ENCODE measurements at places on chromosomes 13 and 19. TPM values are rescaled to one million over a fixed set of nuclear protein-coding genes. Genes with fewer than 3 reads are reported as not detected.

The MZT1 gene
- 5.1 TPM for total RNA-seq

The METTL21C gene
- total RNA-seq = not detected

The ZNF57 gene
- 0.82 TPM for total RNA-seq

The ZNF415 gene
- total RNA-seq = 1.2 TPM

The MVB12A gene
- 10.7 TPM for total RNA-seq

The SPRED3 gene
- total RNA-seq = 1.7 TPM

The FGF14 gene
- not detected for total RNA-seq

The DIRAS1 gene
- total RNA-seq = not detected

- H3K27ac ChIP-seq = no peak overlapping the region
- no peak overlapping the region for H3K4me3 ChIP-seq
- H3K4me1 ChIP-seq = peaks cover 7% of the 10 kb centered on the region
- peaks cover 3% of the 10 kb centered on the region for H3K27me3 ChIP-seq
These were observed 631.3 kb downstream of the EFNB2 start for GRCh38 chr13:105904034-105904742.

- H3K27ac ChIP-seq = no peak overlapping the region
- no peaks in the 10 kb centered on the region for H3K36me3 ChIP-seq
- DNase-seq = no peak
- no peaks in the 10 kb centered on the region for H3K27me3 ChIP-seq
- H3K4me1 ChIP-seq = no peaks in the 10 kb centered on the region
- H3K4me3 ChIP-seq = no peak overlapping the region
These were observed 219.9 kb upstream of the IRS2 start for GRCh38 chr13:110006304-110006703.

DNA sequence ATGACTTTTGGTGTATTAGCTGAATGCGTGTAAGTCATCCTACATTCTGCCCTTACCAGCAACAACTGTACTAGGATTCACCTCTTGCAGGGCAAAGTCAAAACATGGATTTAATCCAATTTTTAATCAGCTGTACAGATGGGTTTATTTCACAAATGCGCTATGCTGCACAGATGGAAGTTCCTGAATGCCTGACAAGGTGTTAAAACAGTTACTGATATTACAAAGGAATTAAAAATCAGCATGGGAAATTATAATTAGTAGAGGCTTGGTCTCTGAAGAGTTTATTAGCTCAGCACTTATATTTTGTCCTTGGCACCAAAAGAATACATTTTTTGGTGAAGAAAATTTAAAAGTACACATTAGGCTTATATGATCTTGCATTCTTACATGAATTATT, 448.9 kb downstream of the PCDH9 start:
- no peaks in the 10 kb centered on the region for H3K4me1 ChIP-seq
- DNase-seq = no peak
- H3K36me3 ChIP-seq = no peaks in the 10 kb centered on the region

GRCh38 chr13:66974174-66974573, 256.0 kb downstream of the PCDH9 start:
- no peaks in the 10 kb centered on the region for H3K36me3 ChIP-seq
- no peaks in the 10 kb centered on the region for H3K27me3 ChIP-seq
- no peak overlapping the region for H3K27ac ChIP-seq
- DNase-seq = no peak
- H3K4me3 ChIP-seq = no peak overlapping the region
- no peaks in the 10 kb centered on the region for H3K4me1 ChIP-seq

GRCh38 chr19:2902590-2903218, 2.0 kb downstream of the ZNF57 start:
- no peak for DNase-seq
- H3K4me3 ChIP-seq = no peak overlapping the region
- H3K4me1 ChIP-seq = peaks cover 20% of the 10 kb centered on the region
- H3K36me3 ChIP-seq = no peaks in the 10 kb centered on the region
- H3K27me3 ChIP-seq = no peaks in the 10 kb centered on the region

DNA sequence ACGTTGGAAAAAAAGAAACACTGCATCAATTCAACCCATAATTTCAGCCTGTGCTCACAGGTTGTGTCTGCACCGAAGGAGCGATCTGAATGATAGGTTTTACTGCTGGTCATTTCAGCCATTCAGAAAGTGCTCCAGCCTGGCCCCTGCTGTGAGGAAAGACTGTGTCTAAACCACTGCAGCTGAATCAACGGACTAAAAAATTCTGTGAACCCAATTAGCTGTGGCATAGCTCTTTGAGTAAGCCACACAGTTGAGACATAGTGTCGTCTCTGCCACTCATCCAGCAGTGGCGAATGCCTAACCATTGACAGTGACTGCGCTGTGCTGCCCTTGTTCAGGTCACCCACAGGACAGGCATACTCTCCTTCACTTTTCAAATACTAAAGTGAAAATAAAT, 179.8 kb downstream of the COG6 start:
- peaks cover 3% of the 10 kb centered on the region for H3K27me3 ChIP-seq
- DNase-seq = no peak
- H3K4me1 ChIP-seq = no peaks in the 10 kb centered on the region

DNA sequence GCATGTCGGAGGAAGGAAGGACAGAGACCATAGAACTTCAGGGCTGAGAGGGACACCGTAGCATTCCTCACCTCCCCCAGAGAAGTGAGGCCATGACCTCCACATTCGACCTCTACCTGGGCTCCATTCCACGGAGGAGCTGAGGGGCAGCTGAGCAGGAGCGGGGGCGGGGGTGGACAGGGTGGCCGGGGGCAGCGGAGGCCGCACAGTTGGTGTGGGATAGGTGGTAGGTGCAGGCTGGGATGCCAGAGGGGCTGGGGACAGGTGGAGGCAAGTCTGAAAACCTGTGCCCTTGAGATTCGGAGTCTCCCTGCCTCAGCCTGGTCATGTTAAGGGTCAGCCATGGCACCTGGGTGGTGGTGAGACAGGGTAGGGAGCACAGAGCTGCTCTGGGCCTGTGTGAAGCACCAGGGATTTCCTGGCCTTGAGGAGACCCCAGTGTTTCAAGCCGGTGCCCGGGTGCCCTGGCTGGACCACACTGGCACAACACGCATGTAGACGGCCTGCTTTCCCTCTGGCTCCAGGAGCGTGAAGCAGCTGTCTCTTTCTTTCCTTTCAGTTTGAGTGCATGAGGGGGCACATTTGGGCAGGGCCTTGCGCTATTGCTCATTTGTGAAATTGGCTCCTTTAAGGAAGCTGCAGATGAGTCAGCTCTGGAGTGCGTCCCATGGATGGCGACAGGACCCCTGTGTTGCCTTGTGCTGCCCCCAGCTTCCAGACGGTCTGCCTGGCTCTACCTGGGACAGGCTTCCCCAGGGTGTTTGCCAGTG, 51.8 kb downstream of the TSSK6 start:
- peak overlapping the region; percentile 88 for H3K27ac ChIP-seq
- DNase-seq = no peak
- no peak overlapping the region for H3K4me3 ChIP-seq
- peaks cover 52% of the 10 kb centered on the region for H3K36me3 ChIP-seq

DNA sequence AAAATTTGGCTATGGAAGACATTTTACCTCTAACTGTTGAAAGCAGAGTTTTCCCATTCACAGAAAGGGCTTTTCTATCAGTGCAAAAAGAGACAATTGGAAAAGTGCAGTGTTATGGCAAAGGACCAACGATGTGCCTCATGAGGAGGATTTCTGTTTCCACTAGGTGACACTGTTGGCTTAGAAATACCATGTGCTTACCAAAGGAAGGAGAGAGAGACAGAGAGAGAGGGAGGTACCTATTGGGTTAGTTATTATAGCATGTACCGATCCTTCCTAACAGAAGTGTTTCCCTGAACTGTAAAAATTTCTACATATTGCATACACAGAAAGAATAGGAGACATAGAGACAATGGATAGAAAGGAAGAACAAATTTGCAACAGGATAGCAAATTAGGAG, 23.9 kb upstream of the PSG4 start:
- no peak overlapping the region for H3K4me3 ChIP-seq
- H3K27me3 ChIP-seq = no peaks in the 10 kb centered on the region
- H3K27ac ChIP-seq = no peak overlapping the region
- H3K4me1 ChIP-seq = no peaks in the 10 kb centered on the region
- H3K36me3 ChIP-seq = no peaks in the 10 kb centered on the region

Measured in CD4-positive, alpha-beta T cell (primary cell).